HFFc6 (cell line): ENCODE measurements at places on chromosomes 1 and 21.
A peak's percentile ranks its signal among the peaks of the same experiment; 100 is the strongest.

DNA sequence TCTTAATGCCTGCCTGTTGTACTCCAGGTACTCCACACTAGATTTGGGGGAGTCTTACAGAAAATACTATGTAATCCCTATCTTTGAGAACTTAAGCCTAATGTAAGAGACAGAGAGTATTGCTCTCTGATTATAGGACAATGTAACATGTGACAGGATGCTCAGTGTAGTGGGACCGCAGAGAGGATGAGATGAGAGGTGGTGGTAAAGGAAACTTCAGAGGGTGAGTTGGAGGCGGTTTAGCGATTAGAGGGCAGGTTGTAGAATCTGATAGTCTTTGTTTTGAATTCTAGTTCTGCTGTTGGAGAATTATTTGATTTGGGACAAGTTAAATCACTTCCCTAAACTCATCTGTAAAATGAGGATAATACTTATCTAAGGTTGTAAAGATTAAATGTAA is 5.4 kb downstream of the SOAT1 start:
- DNase-seq, result no peak

DNA sequence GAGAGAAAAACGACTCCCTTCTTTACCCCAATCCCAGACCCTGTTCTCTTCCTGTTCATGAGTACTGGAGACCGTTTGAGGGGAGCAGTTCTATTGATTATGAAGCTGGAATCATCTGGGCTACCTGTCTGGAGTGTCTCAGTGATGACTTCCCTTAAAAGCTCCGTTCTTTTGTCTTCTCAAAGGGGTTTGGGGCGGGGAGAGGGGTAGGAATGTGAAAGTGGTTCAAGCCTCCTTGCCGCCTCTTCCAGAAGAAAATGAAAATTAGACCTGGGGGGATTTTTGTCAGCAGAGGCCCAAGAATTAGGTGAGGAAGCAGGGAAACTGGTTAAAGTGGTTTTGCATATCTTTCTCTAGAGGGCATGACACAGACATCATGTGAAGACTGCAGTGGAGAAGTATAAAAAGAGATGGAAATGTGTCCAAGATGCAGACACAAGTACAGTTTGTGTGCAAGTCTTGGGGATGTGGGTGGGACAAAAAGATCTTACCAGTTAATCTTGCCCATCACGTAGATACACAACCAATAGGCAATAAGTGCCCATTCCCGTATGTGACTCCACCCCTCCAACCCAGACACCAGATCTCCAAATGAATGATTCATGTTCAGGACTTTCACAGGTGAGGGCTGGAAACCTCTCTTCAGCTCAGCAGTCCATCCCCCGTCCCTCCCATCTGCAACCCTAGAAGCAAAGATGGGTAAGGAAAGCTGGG is 470 bp upstream of the MTMR11 start:
- peak; percentile 51 for DNase-seq

GRCh38 chr1:147214325-147214724 is 10.8 kb downstream of the FMO5 start:
- DNase-seq, result no peak

- no peak for DNase-seq
These were observed 20.6 kb upstream of the LAMC2 start for GRCh38 chr1:183165456-183165855.

DNA sequence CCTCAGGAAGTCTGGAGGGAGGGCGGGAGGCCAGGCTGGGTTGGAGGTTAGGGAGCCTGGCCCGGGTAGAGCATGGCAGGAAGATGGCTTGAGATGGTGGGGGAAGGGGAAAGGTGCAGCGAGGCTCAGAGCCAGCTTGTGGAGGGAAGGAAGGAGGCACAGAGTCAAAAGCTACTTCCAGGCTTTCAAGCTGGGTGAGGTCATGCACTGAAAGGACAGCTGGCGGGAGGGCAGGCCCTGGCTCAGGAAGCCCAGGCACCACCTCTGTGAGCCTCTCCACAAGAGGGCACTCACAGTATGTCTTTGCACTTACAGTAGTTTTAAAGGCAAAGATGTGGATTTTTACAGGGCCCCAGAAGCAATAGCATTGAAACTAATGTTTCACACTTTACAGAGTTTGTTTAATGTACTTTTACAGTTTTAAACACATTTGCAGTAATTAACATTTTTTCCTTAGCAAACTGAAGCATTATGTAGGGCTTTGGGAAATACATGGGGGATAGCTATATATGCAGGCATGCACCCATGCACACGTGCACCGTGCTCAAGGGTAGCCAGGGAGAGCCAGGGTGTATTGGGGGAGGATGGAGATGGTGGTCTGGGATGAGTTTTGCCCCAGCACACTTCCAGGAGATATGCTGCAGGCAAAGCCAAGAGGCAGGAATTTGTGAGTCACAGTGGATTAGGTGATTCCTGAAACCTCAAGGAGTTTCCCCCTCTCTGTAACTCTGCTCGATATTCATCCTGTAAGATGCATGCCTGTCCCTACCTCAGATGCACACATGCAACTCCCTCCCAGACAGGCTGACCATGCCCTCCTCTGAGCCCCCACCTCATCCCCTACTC is 6.1 kb upstream of the ADAM15 start:
- peak; percentile 73 for DNase-seq

- DNase-seq, result no peak
These were observed 213.7 kb downstream of the FOXD2 start for GRCh38 chr1:47651311-47652089.

- no peak for DNase-seq
These were observed 322.9 kb downstream of the BARHL2 start for GRCh38 chr1:90394247-90394646.

- DNase-seq, result no peak
These were observed 73.2 kb upstream of the QSOX1 start for GRCh38 chr1:180081474-180081873.

DNA sequence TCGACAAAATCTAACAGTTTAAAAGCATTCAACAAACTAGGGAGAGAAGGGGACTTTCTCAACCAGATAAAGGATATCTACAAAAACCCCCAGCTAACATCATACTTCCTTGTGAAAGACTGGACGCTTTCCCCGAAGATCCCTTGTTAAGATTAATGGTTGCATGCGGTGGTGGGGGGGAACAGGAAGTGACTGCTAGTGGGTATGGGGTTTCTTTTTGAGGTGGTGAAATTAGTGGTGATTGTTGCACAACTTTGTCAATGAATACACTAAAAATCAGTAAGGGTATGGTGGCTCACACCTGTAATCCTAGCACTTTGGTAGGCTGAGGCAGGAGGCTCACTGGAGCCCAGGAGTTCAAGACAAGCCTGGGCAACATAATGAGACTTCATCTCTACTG is 26.9 kb upstream of the EYA3 start:
- DNase-seq, result no peak

- DNase-seq, result no peak
These were observed 41.6 kb downstream of the ABCA4 start for GRCh38 chr1:94079080-94079940.

- no peak for DNase-seq
These were observed 1178.6 kb downstream of the MRPL39 start for GRCh38 chr21:24428591-24429199.

DNA sequence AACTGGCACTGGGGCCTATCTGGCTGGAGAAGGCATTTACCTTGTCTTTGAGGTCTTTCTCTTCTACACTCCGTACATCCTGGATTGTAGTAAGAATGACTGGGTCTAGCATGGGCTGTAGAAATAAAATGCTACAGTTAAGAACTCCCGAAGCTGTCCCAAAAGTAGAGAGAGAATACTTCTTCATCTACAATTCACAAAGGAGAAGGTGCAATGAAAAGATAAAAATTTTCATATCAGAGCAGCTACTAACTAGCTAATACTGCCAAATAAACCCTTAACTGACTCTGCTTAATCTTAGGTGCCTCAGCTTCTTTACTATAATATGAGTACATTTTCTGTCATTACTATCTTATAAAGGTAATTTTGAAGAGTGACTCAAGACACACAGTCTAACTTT is 55.6 kb downstream of the USP24 start:
- DNase-seq, result no peak

DNA sequence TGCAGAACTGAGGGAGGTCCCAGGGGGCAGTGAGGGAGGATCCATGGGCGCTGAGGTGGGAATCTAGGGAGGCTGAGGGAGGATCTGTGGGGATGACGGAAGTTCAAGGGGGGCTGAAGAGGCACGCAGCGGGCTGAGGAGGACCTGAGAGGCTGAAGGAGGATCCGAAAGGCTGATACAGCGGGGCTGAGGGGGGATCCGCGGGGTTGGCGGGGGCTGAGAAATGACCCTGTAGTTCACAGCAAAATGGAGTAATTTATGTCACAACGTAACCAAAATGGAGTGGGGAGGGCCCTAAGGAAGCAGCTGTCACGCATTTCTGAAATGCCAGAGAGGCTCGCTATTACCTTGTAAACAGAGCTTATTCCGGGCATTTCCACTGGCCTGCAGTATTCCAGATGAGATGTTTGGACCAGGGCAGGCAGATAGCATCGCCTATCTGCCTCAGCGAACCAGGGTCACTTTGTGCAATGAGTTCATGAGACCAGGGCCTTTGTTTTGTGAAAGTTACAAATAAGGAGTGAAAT is 926 bp upstream of the MRPL55 start:
- no peak for DNase-seq

DNA sequence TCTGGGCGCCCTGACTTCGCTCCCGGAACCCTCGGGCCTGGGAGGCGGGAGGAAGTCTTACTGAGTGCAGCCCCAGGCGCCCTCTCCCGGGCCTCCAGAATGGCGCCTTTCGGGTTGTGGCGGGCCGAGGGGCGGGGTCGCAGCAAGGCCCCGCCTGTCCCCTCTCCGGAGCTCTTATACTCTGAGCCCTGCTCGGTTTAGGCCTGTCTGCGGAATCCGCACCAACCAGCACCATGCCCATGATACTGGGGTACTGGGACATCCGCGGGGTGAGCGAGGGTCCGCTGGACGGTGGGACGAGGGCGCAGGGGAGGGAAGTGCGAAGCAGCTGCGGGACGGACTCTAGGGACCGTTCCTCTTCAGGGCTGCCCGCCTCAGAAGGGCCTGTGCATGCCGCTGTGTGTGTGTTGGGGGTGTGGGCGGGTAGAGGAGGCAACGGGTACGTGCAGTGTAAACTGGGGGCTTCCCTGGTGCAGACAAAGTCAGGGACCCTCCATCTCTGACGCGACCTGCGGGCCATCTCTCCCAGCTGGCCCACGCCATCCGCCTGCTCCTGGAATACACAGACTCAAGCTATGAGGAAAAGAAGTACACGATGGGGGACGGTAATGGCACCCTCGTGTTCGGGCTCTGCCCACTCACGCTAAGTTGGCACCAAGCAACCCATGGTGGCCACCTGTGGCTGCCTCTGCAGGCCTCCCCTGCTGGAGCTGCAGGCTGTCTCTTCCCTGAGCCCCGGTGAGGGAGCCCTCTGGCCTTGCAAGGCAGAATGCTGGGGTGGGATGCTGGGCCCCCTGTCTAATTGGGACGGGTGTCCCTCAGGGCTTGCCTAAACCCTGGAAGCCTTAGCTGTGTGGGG is at the start of gene GSTM1:
Gene GSTM1, plus strand, starts transcription at position 177 of the 859 bp plus-strand sequence. Its CDS starts 57 bp downstream, at position 234.
- peak; percentile 11 for DNase-seq

DNA sequence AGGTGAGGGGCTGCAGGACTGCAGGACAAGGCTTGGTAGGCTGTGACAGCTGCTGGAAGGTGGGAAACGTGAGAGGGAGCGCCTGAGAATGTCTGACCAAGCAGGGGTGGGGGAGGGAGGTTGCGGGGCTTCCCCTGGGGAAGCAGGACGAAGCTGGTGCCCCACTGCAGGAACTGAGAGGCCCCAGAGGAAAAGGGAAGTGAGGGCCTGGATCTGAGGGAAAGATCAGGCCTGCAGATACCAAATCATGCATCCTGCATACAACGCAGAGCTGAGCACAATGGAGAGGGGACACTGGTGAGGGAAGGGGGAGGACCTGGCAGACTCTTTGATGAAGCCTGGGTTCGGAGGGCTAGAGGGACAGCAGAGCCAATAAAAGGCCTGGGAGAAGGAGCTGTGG is 65.7 kb upstream of the BACE2 start:
- DNase-seq, result no peak

DNA sequence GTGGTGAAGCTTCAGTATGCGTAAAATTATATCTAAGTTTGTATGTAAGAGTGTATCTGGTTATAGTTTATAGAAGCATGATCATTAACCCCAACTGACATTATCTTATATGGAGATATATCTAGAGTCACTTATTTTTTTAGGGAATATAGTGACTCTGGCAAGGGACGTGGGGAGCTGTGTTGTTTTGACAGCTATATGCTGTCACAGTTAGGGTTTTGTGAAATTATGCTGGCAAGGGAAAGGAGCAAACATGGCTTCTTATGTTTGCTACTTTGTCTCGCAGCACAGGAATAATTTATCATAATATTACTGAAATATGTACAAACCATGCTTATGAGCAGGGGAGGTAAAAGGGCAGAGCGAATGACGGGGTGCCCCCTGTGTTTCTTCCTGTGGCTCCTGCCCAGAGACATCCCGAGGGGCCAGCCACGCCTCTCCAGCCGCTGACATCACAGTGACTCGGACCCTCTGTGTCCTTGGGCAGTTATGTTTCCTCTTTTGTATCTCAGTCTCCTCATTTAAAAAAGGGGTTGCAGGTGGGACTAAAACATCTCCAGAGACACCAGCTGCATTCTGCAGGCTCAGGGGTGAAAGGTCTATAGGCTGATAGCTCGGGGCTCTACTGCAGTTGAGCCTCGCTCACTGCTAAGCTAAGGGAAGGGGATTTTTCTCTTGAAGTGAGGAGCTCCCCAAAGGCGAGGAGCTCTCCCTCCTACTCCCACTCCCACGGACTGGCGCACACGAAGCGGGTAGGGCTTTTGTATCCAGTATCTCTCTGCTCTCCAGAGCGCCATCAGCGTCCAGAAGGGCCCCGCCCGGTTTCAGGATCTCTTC is 14.9 kb downstream of the A3GALT2 start:
- DNase-seq, result no peak

- DNase-seq, result no peak
These were observed 1.4 kb upstream of the HEYL start for GRCh38 chr1:39640861-39641260.

- no peak for DNase-seq
These were observed 104.0 kb downstream of the PPIAL4G start for GRCh38 chr1:148379170-148379500.

DNA sequence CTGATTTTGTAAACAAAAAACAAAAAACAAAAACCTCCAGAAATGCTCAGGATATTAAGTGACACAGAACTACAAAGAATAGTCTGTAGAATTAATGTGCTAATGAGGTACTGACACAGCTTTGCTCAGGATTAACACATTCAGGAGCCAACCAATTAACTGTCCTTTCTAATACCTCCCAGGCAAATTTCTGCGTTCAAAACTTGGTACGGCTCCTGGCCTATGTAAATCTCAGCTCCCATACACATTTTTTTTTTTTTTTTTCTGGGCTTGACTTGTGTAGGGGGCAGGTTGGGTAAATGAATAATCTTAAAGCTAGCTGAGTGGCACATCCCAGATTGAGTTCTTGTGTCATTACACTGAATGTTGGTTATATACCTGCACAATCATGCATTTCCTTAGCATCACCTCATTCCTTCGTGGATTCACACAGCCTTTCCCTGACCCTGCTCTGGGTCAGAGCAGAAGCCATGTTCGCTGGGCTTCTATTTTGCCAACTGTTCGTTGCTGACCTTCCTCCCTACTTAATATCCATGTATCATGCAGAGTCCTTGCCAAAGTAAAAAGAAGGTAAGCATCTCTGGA is 12.6 kb upstream of the IER5 start:
- DNase-seq, result no peak

DNA sequence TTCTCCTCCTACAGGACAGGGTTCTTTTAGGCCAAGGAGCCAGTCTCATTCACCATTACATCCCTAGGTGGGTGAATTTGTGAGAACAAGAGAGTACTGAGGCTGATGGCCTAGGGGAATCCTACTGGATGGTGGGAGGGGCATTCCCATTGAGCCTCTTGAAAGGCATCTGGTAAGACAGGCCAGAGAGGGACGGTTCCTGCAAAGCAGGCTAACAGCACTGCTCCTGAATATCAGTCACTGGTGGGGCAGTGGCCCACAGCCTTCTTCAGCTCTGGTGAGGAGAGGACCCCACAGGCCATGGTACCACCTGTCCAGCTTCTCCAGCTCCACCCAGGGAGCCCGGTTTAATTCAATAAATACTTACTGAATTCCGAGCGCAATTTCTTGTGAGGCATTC is 125.9 kb upstream of the EDN2 start:
- DNase-seq, result no peak
